ENCODE measurements at places on chromosomes 2 and 18.
A peak's percentile ranks its signal among the peaks of the same experiment; 100 is the strongest.

- DNase-seq = peak; percentile 61
Measured at GRCh38 chr18:48975817-48976649, 25.3 kb upstream of the SMAD7 start.

DNA sequence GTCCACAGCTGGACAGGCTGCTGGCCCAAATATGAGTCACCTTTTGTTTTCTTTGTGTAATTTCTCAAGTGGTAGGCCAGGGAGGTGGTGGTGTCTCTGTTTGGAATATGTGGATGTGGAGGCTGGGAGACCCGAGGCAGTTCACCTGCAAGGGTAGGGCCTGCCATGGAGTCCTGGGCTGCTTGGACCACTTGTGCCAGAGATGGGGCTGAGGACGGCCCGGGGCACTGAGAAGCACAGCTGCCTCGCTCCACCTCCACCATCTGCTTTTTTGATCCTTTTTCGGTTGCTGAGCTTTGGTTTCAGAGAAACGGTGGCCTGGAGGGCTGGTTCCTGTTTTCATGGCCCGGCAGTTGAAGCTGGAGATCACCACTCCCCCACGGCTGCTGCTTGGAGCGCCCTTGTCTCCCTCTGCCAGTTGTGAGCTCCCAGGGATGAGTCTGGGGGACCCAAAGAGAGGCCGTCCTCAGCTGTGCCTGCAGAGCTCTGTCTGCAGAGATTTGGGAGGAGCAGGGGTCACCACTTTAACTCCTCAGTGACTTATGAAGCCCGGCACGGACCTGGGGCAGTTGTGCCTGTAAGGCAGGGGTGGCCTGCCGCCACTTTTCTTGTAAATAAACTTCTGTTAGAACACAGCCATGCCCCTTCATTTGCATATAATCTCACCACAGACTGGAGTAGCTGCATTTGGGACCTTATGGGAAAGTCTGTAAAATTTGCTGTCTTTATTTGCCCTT, 67.6 kb upstream of the MCFD2 start:
- DNase-seq = no peak

DNA sequence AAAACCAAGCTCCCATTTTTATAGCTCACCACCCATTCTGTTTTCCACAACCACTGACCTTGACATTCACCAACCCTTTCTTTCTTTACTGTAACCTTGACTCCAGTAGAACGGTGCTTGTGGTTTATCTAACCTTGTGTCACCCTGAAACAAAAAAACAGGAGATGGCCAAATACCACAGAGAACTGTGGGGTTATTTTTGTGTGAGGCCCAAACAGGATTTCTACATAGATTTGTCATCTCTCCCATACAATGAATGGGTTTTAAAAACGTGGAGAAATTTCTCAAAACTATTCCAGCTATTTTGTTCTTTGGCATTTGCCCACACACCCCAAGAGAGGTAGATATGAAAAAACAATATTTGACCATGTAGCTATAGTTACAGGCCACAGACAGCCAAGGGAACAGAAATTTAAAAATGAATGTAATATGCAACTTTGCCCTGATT, 231.3 kb upstream of the TANK start:
- no peak for DNase-seq

- DNase-seq = no peak
Measured at GRCh38 chr18:76167845-76168621, 327.0 kb downstream of the ZNF516 start.

DNA sequence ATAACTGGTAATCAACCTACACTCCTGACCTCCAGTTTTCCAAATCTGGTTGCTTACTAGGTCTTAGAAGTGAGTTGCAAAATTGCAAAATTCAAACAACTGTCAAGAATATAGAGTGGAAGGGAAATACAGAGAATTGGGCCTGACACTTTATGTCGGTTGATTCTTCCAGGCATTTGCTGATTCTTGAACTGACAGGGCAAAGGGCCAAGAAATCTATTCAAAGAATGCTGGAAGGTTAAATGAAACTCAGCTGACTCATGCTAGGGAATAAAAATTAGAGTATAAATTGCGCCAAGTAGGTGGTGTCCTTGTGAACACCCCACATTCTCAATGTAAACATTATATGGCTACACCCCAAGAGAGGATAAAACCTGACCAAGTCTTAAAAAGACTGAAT, 21.5 kb upstream of the ZSCAN30 start:
- no peak for DNase-seq

DNA sequence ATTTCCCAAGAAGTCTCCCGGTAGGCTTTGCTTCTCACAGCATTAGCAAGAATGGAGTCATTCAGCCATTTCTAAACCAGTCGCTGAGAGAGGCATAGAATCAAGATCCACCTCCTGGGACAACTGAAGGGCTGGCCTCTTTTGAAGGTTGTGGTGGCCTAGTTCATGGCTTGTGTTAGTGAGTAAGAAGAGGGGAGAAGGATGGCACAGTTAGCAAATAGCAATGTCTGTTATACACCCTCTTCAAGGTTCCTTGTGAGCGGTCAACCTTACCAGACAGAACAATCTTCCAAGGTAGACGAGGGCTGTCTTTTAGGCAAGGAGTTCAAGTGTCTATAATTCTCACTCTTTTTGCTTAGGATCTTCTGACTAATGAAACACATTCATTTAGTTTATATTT, 35.4 kb upstream of the DNAH7 start:
- no peak for DNase-seq

- no peak for DNase-seq
Measured at GRCh38 chr18:77522051-77522675, 272.5 kb downstream of the GALR1 start.

DNA sequence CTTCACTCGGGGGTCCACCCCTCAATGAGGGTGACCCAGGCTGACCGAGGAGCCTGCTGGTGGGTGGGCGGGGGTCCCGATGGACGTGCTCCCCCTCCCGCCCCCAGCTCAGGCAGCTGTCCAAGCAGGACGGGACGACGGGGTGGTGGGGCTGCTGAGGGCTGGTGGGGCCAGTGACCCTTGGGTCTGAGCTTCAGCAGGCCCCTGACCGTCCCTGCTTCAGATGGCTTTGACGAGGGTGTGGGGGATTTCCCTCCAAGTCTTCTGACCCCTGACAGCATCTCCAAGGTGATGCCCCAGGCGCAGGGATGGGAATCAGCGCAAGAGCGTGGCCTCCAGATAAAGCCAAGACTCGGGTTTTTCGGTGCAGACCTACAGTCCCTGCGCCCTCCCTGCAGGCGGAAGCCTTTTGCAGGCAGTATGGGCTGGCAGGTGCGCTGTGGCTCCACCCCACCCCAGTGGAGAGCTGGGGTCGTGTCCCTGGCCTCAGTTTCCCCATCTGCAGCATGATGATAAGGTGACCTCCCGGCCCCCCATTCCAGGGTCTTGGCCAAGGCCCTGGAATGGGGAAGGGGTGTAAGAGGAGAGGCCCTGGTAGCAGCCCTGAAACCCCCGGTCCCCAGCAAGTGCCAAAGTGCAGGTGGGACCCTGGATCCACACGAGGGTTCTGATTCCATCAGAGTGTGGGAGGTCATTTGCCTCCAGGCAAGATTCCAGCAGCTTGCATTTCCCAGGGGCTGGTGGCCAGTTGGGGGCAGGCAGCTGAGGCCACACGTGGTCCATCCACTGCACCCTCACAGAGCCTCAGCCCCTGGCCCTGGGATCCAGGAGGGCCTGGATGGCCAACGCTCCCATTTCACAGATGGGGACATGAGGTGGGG, 8.7 kb downstream of the CROCC2 start:
- DNase-seq = no peak

GRCh38 chr2:45806563-45807358, 155.3 kb downstream of the PRKCE start:
- DNase-seq = no peak

DNA sequence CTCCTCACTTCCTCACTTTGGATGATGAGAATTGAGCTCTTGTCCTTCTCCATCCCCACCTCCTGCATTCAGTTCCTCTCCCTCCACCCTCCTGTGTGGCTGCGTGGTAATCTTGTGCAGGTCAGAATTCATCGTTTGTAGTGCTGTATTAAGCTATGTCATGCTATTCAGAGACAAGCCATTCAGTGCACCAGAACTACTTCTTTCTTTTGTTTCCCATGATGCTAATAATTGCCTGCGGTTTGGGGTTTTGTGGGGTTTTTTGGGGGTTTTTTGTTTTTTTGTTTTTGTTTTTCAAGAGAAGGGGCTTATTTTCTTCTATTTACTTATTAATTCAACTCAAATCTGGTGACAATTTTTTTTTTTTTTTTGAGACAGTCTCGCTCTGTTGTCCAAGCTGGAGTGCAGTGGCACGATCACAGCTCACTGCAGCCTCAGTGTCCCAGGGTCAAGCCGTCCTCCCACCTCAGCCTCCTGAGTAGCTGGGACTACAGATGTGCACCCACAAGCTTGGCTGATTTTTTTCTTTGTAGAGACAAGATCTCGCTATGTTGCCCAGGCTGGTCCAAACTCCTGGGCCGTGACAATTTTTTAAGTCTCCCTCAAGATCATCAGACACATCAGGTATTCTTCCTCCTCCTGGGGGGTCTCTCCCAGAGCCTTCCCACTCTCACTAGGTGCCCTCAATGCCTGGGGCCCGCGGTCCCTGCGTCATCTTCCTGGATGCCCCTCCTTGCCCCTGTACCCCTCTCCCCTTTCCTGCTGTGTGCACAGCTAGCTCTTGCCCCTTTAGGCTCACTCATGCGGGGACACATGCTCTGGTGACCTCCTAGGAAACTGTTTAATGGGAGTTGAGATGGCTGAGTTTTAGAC, 37.8 kb downstream of the MAL start:
- DNase-seq = no peak

DNA sequence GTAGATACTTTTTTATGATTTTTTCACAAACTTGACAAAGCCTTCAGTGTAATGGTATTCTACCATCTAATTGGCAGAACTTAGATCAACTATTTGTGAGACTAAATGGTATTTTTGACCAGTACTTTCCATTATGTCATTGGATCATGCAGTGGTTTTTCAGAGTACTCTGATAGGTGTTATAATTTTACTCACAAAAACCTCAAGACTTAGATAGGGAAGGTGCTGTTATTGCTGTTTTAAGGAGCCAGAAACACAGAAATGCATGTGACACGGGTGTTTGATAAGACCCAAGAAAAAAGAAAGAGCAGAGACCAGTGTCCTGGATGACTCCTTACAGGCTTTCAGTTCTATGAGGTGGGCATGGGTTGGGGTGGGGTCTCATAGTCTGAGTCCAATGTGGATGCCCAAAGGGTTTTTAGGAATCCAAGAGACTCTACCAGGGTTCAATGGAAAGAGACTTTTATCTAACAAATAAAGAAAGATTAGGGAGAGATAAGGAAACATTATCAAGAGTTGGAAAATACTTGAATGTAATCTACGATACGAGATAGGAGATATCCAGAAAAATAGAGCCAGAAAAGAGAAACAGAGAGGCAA, 31.3 kb downstream of the SP140 start:
- no peak for DNase-seq

- DNase-seq = no peak
Measured at GRCh38 chr2:116211719-116212118, 1602.8 kb upstream of the DDX18 start.

DNA sequence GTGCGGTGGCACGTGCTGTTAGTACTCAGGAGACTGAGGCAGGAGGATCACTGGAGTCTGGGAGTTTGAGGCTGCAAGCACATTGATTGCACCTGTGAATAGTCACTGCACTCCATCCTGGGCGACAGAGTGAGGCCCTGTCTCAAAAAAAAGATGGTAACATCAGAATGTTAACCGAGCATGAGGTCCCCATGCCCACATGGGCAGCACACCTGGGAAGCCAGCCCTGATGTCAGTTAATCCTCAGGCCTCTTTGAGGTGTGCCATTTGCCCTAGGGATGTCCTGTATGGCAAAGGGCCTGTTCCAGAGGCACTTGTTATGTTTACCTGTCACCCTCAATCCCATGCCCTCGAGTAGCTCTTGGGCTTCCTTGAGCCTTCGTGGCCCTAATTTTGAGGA, 16.6 kb downstream of the RBFA start:
- DNase-seq = no peak

- DNase-seq = no peak
Measured at GRCh38 chr2:197297772-197298318, 12.7 kb downstream of the ANKRD44 start.

GRCh38 chr2:55155206-55155605, 76.9 kb downstream of the CLHC1 start:
- DNase-seq = no peak

- DNase-seq = no peak
Measured at GRCh38 chr2:171939743-171940071, 17.4 kb downstream of the HAT1 start.

DNA sequence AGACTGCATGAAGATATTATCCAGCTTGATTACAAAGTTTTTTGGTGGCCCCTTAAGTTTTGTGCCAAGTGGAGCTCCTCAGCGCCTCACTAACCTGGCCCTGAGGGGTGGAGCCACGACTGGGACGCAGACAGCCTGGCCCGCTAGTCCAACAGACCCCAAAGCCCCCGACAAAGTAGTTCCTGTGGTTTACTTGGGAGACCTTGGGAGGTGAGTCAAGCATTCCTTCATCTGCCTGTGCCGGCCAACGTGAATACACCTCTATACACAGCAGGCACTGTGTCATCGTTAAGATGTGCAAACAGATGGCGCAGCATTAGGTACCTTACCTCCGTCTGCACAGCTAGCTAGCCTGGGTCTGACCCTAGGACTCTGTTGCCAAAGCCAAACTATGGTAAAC, 55.0 kb upstream of the LAMA1 start:
- no peak for DNase-seq

DNA sequence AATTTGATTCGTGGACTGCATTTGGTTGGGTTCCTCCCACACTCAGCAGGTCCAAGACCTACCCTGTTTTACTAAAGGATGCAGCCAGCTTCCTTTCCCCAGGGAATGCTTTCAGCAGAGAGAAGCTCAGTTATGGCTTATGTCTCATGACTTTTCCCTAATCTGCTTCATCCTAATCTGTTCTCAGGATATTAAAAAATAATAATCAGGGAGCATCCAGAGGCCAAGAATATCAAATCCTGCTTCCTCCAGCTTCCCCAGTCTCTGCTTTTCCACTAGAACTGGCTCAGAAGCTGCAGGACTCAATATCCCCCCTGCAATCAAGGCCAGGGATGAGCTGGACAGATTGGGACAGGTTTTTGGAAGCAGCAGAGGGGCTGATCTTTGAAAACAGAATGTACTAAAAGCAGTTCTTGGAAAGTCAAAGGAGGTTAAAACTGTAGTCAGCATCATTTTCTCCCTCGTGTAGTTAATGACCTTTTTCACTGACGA, 326.9 kb upstream of the TNP1 start:
- no peak for DNase-seq

DNA sequence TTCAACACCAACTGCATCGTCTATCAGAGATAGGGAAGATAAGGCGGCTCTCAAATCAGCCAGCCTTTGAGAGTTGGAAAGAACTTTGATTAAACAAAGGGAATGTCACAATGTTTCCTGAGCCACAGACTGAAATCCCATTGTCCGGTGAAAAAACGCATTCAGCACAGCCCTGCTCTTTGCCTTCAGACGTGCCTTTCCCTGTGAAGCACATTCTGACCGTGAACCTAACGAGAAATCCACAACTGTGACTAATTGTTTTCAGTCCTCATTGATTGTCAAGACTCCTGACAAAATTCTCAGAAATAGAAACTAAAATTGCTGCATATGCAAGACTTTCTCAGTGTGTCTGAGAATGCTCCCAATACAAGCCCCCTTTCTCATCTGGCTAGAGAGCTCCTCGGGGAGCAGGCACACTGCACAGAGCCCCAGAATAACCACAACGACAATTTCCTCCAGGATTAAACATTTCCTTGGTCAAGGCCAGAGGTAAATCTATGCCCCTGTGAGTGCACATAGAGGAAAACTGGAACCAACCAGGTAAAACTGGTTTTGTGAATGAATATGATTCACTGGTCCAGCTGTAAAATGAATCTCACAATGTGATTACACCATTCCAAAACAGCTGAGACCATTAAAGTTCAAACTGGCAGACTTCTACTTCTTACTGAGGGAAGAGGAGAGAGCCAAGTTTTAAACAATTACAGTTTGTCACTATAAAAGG, 561.9 kb upstream of the ID2 start:
- no peak for DNase-seq

GRCh38 chr2:235856151-235856854, 311.9 kb downstream of the GBX2 start:
- no peak for DNase-seq

Measured in stimulated activated CD4-positive, alpha-beta T cell treated with anti-CD3 and anti-CD28 coated beads, TNF-alpha, amount 100 ng/mL, for 24 hours (primary cell).